ENCODE measurements at places on chromosomes 7 and 10.

DNA sequence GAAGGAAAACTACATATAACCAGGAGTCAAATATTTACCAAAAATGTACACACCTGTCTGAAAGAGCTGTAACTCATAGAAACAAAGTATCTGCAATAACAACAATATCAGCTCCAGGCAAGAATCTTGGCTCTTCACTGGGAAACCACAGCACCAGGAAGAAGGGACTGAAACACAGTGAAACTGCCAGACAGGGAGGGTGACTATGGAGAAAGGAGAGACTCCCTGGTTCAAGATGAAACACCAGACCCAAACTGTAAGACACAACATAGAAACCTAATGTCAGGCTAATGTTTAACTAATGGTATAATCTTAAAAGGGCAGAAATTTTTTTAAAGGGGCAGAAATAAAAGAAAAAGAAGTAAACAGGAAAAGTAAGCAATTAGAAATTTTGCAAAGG, 11.5 kb upstream of the TAS2R39 start:
- DNase-seq: no peak

DNA sequence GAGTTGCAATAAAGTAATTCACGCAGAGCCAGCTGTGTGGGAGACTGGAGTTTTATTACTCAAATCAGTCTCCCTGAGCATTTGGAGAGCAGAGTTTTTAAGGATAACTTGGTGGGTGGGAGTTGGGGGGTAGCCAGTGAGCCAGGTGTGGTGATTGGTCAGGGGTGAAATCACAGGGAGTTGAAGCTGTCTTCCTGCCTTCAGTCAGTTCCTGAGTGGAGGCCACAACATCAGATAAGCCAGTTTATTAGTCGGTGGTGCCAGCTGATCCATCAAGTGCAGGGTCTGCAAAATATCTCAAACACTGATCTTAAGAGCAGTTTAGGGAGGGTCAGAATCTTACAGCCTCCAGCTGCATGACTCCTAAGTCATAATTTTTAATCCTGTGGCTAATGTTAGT, 3.3 kb upstream of the CYP51A1 start:
- DNase-seq: no peak

DNA sequence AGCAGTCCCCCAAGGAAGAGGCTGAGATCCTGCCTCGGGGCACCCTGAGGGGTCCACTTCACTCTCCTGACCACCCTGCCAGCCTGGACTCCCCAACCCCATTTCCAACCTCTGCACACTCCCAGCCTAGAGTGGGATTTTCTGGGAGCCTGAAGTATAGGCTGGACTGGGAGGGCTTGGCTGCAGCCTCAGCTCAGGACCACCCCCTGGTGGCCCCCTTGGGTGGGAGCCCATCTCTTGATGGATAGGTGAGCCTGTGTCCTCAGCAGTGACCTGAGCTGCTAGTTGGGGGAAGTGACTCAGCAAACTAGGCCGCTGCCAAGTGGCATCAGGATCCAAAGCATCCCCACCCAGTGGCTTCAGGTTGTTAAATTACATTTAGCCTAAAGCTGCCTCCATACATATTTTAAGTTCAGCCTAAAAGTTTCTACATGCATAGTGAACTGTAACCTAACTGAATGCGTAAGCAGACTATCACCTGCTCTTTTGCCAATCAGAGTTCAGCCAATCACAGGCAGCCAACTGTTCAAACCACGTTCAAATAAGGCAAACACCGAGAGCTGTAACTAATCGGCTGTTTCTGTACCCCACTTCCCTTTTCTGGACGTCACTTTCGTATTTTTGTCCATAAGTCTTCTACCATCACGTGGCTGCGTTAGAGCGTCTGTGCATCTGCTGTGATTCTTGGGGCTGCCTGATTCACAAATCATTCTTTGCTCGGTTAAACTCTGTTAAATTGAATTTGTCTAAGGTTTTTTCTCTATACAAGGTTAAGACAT, 144.0 kb downstream of the PLPP4 start:
- DNase-seq: no peak

DNA sequence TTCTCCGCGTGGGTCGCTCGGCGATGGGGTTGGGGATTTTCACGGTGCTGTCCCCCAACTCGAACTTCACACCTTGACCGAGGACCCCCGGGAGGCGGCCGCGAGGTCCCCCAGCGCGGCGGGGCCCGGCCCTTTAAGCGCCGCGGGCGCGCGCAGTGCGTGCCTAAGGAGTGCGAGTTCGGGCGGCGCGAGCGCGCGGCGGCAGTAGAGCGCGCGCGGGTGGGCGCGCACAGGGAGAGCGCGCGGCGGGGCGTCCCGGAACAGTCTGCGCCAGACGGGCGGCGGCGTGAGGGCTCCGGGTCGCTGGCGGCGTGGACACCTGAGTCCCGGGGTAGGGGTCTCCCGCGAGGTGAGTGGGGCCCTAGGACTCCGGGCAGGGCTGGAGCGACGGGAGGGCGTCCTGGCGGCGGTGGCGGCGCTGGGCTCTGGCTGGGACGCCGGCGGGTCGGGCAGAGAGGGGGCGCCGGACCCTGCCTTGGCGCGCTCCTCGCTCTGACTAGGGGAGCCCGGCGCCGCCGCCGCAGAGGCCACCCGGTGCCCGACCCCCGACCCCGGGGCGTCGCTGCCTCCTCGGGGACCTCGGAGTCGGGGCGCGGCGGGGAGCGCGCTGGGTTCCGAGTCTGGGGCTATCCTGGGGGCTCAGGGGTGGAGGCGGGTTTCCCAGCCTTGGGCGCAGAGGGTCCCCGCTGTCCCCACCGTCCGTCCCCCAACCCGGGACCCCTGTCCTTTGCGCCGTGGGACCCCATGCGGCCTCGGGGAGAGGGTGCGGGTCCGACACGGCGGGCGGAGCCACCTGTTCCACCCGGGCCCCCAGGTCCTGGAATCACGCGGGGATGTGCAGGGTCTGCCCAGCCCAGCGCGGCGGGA, at the start of gene PROSER2:
Gene PROSER2, plus strand, starts transcription at position 235 of the 867 bp plus-strand sequence. CDS start 28,722 bp downstream, outside the sequence.
- DNase-seq: peak; percentile 86

DNA sequence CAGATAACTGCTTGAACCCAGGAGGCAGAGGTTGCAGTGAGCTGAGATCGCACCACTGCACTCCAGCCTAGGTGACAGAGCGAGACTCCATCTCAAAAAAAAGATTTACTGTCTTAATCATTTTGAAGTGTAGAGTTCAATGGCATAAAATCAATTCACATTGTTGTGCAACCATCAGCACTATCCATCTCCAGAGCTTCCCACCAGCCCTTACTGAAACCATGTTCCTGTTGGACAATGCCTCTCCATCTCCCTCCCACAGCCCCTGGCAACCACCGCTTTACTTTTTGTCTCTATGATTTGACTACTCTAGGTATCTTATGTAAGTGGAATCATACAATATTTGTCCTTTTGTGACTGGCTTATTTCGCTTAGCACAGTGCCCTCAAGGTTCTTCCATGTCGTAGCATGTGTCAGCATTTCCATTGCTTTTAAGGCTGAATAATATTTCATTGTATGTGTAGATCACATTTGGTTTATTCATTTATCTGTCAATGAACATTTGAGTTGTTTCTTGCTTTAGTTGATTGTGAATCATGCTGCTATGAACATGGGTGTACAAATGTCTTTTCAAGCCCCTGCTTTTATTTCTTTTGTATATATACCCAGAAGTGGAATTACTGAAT, 33.1 kb downstream of the NACAD start:
- no peak for DNase-seq

DNA sequence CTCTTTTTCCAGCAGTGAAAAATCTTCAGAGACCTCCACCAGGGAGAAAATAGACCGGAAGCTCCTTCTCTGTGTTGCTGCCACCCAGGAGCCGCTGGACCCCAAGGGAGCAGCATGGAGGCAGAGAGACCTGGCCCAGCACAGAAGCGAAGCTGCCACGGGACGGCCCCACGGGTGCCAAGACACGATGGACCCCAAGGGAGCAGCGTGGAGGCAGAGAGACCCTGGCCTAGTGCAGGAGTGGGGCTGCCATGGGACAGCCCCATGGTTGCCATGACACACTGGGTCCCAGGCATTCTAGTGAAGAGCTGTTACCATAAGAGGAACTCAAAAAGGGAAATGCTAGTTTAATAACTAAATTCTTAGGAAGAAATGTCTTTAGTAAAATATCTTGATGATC, 186.3 kb downstream of the PTPRN2 start:
- DNase-seq: peak; percentile 32

DNA sequence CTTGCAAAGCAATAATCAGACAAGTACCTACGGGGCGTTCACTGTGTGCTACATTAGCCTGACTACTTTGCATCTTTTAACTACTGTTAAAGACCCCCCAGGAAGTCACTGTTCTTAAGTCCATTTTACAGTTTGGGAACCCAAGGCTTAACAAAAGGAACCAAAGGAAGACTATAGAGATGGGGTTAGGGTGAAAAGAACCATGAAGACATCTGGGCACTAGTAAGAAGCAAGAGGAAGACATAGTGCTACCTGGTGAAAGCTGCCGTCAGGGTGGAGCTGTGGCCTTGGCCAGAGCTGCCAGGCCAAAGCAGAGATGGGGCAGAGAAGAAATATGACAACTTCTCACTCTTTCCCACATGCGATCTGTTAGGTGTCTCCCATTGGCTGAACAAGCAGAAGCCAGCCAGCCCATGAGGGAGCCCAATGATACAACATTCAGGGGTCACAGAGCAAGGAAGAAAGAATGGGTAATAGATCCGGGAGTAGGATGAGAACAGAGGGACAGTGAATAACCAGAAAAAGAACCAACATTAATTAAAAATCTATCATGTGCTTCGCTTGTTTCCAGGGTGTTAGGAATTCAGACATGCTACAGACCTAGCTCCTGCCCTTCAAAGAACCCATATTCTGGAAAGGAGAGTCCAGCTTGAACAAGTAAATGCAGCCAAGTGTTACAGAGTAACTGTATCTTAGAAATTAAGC, 85.4 kb downstream of the ARID5B start:
- DNase-seq: no peak

DNA sequence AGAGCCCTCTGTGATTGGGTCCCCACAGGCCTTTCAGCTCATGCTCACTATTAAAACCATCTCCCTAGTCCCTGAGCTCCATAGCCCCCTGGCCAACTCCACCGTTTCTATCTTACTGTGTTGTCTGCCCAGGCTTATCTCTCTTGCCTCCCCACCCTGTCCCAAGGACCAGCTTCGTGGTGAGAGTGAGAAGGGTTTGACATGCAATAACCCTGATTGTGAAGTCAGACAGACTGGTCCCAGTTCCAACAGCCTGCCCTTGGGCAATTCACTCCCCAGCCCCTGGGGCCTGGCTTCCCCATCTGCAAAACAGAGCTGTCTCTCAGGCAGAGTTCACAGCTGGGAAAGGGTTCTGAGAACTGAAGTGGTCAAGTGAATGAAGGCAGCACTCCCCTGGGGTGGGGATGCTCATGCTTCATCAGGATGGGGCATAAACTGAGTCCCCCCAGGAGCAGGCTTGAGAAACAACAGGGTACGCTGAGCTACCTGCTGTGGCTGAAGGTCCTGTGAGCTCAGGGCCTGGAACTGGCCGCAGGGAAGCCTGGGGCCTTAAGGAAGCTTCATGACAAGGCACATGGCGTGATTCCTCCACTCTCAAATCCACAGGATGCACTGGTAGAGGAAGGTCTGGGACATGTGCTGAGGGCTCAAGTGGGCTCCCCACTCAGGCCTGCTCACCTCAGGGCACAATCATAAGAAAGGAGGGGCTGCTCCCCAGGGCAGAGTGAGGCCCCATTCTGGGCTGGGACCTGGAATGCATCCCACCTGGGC, 1.8 kb upstream of the PPIF start:
- no peak for DNase-seq

DNA sequence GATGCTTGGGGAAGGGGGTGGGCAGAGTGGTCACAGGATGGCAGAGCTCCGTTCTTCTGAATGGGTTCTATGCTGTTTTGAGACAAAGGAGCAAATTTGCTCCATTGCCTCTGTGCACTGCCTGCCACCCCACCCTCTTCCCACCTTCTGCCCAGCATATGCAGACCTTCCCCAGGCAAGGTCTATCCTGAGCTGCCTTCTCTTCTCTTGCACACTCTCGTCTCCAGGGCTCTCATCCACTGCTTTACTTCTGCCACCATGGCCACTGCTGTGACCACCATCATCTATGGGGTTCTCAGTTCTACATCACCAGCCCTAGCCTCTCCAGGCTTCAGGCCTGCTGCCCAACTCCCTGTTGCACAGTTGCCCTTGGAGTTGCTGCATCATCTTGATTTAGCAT, 230.4 kb downstream of the TMEM178B start:
- DNase-seq: no peak

- DNase-seq: no peak
These were observed 536.4 kb downstream of the GRM8 start for GRCh38 chr7:126716321-126716720.

DNA sequence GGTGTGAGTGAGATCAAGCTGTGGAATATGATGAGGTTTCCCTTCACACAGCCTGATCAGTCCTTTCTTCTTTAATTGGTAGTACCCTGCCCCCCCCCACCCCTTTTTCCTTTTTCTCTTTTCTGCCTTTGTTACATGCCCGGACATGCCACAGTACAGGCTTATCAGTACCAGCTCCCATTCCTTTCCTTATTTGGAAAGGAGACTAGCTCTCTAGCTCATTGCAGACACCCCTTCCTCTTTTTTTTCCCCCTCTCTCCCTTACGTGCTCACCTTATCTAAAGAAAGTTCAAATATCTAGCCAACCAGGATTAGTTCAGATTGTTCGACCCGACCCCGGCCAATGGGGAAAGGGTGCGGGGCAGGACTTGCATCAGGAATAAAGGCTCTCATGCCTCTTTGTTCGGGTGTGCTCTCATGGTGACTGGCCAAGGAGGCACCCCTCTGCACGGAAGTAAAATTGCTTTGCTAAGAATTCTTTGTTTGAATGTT, 230.4 kb downstream of the ACTR3B start:
- no peak for DNase-seq

DNA sequence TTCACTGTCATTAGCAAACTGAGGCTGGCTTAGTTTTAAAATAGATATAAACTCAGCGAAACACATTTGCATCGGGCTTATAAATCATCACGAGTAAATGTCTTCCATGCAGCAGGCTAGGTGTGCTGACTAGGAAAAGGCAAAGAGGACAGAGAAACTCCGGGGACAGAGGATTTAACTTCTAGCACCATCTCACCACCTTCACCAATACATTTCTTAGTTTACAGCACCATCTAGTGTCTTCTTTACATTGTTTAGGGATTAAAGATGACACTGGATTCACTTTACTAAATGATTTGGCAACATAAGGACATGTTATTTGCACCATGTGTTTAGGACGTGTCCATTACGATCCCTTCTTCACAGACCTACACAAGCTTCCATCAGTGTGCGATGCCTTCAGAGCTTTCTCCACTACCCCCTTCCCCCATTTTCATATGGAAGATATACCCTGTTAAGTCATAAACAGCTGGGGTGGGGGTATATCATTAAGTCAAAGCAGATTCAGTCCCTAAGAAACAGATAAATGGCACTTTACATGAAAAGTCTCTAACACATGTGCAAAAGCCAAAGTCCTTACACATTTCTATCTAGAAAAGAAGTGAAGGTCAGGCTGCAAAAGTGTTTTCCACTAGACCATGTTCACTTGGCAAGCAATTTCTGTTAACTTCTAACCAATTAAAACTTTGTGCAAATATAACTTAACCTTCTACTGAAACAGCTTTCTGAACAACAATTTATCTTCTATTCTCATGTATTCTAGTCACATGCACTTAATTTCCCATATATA, 103.3 kb downstream of the GRB10 start:
- DNase-seq: no peak

GRCh38 chr10:132685921-132686680, 99.8 kb downstream of the NKX6-2 start:
- no peak for DNase-seq

GRCh38 chr10:43407576-43408330, 1.2 kb downstream of the HNRNPF start:
- DNase-seq: peak; percentile 96

- peak; percentile 98 for DNase-seq
These were observed 55.8 kb downstream of the RBM17 start for GRCh38 chr10:6144406-6145165.

Data from Right ventricle myocardium inferior (tissue), 1 donor.